ENCODE measurements at places on chromosomes 11 and 22. TPM values are rescaled to one million over a fixed set of nuclear protein-coding genes. Genes with fewer than 3 reads are reported as not detected.

Gene SAA4
- total RNA-seq, result not detected

Gene CARD16
- 2.8 TPM for total RNA-seq

GRCh38 chr11:61075891-61076290 lies 26.4 kb upstream of the CD5 start:
- DNase-seq, result peak; percentile 17

DNA sequence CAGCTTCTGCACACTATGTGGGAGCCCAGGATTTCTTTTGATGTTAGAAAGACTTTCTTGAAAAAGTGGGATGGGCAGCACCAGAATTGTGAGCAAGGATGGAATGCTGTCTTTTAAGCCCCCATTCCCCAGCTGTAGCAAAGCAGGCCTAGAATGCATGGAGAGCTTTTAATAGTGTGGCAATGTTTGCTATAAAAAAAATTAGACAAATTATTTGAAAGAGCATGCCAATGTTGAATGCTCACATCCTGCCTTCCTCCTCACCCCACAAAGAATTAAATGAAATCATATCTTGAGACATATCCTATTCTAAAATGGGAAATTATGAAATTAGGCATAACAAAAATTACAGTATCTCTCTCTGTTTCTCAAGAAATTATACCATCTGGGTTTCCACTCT lies 154.7 kb downstream of the C11orf91 start:
- no peak for DNase-seq

GRCh38 chr11:11740836-11741235 lies 100.9 kb upstream of the USP47 start:
- no peak for DNase-seq

Data from mammary epithelial cell (primary cell).